ENCODE measurements at places on chromosomes 12 and 14. TPM values are rescaled to one million over a fixed set of nuclear protein-coding genes. Genes with fewer than 3 reads are reported as not detected.

- no peak for DNase-seq
- H3K36me3 ChIP-seq = no peaks in the 10 kb centered on the region
- H3K4me1 ChIP-seq = no peaks in the 10 kb centered on the region
- H3K4me3 ChIP-seq = no peak overlapping the region
- peaks cover 6% of the 10 kb centered on the region for H3K27me3 ChIP-seq
Observed at GRCh38 chr14:30355431-30355913, 203.5 kb upstream of the G2E3 start.

- H3K4me1 ChIP-seq = no peaks in the 10 kb centered on the region
- H3K27ac ChIP-seq = no peak overlapping the region
- no peaks in the 10 kb centered on the region for H3K36me3 ChIP-seq
Observed at GRCh38 chr14:51972566-51972965, 16.8 kb upstream of the RTRAF start.

DNA sequence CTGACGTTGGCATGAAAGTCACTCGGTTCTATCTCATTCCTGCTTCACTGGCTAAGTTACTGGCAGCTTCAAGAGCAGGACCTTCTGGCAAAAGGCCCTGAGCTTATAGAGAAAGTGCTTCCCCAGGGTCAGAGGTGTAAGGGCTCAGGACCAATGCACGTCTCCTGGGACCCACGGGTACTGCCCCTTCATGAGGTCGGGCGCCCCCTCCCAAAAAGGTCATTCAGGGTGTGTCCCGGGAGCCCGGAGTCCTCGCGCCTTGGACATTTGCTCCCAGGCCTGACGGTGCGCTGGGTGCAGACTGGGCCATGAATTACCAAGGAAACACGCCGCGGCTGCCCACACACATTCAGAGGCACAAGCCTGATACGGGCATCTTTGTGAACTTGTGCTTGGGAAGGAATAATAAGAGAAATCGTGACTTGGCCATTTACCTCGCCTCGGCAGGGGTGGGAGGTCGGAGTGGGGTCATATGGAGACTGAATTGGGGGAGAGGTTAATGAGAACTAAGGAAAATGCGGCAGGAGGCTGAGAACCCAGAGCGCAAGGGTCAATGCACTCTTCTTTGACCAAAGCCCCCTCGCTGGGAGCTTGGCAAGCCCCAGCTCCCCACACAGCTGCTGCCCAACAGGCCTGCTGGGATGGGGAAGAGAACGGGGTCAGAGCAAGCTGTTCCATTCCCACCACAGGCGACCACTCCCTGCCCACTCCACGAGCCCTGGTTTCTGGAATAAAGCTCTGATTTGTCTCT lies 15.7 kb upstream of the SLC6A12 start:
- peaks cover 51% of the 10 kb centered on the region for H3K27me3 ChIP-seq
- H3K27ac ChIP-seq = no peak overlapping the region
- H3K36me3 ChIP-seq = no peaks in the 10 kb centered on the region
- H3K4me1 ChIP-seq = peaks cover 4% of the 10 kb centered on the region
- H3K4me3 ChIP-seq = no peak overlapping the region

The PTGER2 gene
- 2.5 TPM for total RNA-seq

The NEDD8 gene
- total RNA-seq = 154 TPM
